ENCODE measurements at places on chromosomes 2 and 18.

DNA sequence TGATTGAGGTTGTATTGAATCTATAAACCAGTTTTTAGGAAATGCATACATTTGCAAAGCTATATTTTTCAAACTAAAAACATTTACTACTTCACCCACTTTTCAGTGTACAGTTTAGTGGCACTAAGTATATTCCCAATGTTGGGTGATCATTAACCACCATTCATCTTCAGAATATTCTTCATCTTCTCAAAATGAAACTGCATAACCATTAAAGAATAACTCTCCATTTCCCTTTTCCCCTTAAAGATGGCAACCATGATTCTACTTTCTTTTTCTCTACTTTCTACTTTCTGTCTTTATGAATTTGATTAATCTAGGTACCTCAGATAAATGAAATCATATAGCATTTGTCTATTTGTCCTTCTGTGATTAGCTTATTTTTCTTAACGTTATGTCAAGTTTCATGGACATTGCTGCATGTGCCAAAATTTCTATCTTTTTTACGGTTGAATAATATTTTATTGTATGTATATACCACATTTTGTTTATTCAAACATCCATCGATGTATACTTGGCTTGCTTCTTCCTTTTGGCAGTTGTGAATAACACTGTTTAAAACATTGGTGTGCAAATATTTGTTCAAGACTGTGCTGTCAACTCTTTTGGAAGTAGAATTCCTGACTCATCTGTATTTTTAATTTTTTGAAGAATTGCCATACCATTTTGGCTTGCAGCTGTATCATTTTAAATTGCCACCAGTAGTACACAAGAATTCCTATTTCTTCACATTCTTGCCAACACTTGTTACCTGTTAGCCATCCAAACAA lies 104.9 kb downstream of the RPRM start:
- DNase-seq = no peak

DNA sequence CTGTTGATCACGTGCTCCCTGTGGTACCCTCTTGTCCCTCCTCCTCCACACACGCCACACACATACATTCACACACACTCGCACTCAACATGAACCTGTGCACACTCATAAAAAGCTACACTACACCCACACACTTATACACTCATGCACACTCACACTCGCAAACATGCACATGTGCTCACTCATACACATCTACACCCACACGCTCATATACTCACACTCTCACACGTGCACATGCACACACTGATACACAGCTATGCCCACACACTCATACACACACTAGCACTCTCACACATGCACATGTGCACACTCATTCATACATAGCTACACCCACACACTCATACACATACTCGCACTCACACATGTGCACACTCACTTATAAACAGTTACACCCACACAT lies 113.6 kb downstream of the LRATD1 start:
- DNase-seq = no peak

GRCh38 chr2:8606649-8607550 lies 75.0 kb upstream of the ID2 start:
- no peak for DNase-seq

- DNase-seq = no peak
Observed at GRCh38 chr2:173087793-173088496, 12.3 kb downstream of the MAP3K20 start.

- no peak for DNase-seq
Observed at GRCh38 chr2:216004697-216005283, 8.6 kb downstream of the MREG start.

DNA sequence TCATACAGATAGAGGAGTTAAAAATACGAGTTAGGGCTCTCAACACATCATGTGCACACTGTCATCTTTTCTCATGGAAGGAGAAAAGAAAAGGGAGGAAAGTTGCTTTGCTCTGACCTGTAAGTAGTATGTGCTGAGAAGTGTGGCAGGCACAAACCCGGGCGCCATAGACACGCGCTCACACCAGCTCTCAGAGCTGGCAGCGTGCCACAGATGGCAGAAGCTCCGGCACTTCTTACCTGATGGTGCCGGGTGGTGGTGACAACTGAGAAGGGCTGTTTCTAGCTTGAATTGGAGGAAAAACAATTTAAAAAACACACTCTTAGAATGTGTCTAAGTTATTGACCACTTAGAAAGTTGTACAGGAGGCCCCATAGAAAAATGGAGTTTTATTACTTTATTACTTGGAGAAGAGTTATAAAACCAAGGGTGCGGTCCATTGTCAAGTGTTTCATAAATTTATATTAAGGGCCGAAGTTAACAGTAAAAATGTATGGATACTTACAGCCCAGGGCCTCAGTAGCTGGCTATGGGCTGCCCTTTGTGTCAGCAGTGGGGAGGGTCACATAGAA lies 92.2 kb downstream of the DPP4 start:
- no peak for DNase-seq

DNA sequence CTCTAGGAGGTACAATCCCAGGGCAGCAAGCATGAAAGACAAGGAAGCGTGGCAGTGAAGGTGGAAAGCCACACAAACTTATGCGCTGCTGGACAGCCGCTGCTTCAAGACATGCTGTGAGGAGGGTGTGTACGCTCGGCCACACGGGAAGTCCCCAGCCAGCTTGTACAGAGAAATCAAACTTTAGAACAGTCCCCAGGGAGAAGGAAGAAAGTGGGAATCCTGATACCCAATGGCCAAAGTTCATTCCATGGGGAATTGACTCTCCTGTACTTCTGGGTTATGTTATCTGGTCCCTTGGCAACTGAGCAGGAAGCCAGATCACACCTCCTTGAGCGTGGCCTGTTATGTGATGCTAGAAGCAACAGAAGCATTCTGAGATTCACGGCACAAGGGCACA lies 86.1 kb upstream of the BOD1L2 start:
- DNase-seq = no peak

DNA sequence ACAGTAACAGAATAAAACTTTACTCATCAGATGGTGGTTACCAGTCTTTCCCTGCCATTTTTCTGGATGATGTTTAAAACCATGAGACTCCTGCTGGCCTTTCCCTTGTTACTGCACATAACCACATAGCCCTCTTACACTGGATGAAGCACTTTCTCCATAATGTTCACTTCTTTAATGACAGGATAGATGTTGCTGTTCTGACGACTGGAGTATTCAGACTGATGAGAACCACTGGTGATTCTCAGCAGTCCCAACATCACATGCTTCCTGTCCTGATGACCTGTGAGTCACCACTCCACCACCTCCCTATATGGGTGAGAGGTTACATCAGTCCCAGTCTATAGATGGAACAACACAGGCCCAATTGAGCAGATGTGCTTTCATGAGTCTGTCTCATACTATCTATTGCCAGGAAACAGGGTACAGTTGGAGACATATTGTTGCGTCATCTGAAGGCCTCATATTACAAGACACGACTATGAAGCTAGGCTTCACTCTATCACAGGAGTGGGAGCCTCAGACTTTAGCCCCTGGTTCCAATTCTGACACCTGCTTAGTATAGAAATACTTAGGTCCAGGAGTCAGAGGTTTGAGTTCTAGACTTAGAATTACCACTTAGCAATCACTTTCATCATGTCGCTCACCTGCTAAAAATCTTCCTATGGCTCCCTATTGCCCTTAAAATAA lies 145.7 kb upstream of the KLF7 start:
- peak; percentile 96 for DNase-seq

GRCh38 chr2:239946864-239947728 lies 78.0 kb downstream of the NDUFA10 start:
- no peak for DNase-seq

DNA sequence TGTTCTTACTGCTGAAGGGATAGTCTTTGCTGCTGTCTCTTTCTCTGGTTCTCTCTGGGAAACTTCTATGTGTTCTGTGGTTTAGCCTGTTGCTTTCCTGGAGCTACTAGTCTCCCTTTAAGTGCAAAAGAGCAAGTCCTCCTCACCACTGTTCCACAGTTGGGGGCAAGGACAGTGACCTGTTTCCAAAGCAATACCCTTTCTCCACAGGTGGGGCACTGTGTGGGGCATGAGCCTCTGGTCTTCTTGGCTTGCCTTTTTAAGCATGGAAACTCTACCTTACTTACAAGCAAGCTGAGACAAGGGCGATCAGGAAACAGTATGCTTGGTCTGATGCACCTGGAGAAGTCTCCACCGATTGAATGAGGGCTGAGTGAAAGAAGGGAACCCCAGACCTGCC lies 156.7 kb downstream of the CPS1 start:
- DNase-seq = no peak

DNA sequence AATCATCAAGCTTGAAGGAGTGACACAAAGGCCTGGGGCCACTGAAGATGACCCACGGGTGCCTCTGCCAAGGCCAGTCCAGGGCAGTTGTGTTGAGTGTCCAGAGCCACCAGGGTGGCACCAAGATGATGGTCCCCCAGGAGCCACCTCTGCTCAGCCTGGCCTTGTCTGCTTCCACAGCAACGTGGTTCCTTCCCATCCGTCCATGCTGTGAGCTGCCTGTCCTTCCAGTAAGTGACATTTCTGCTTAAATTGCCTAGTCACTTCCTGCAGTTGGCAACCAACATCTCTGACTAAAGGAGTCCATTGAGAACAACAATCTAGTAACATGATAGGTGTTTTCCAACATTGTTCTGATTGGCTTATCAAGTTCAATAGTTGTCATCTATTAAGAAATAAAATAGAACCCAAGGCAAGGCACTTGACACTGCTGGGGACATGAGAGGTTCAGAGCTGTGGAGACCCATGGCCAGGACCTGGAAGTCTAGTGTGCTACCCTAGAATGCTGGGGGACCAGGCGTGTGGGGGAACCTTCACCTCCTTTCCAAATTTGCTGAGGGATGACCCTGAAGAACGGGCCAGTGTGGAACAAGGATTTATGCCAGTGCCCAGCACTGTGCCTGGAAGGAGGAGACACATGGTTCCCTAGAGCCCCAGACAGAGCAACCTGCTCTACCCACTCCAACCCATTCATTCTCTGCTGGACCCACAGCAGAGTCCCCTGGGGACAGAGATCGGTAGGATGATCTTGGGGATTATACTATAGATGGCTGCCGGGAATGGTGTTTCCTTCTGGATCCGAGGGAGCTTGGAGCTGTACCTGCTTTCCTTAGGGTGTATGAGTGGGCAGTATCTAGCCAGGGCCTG lies 98.9 kb upstream of the EPC2 start:
- DNase-seq = no peak

GRCh38 chr2:200340508-200341224 lies 34.2 kb downstream of the SPATS2L start:
- no peak for DNase-seq

GRCh38 chr2:46239847-46240181 lies 57.4 kb upstream of the EPAS1 start:
- no peak for DNase-seq

GRCh38 chr2:14552286-14552685 lies 80.2 kb upstream of the LRATD1 start:
- DNase-seq = no peak

GRCh38 chr2:202035941-202036372 lies 2.3 kb downstream of the FZD7 start:
- DNase-seq = no peak

DNA sequence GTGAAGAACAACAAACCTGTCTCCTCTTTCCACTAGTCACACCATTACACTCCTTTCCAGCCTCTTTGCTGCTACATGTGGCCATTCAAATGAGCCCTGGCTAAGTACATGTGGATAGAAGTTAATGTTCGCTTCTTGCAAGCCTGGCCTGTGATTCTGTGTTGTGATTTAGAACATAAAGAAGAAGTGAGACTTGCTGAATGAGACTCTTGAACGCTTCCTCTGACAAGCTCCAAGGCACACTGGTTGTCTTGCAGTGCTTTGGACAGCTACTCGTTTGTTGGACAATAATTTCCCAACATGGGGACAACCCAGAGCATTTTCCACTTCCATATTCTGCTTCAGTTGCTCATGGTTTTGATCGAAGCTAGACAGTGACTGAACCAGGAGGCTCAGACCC lies 57.3 kb downstream of the CCDC74A start:
- DNase-seq = no peak

- peak; percentile 67 for DNase-seq
Observed at GRCh38 chr2:150587547-150588505, 100.4 kb upstream of the RND3 start.

DNA sequence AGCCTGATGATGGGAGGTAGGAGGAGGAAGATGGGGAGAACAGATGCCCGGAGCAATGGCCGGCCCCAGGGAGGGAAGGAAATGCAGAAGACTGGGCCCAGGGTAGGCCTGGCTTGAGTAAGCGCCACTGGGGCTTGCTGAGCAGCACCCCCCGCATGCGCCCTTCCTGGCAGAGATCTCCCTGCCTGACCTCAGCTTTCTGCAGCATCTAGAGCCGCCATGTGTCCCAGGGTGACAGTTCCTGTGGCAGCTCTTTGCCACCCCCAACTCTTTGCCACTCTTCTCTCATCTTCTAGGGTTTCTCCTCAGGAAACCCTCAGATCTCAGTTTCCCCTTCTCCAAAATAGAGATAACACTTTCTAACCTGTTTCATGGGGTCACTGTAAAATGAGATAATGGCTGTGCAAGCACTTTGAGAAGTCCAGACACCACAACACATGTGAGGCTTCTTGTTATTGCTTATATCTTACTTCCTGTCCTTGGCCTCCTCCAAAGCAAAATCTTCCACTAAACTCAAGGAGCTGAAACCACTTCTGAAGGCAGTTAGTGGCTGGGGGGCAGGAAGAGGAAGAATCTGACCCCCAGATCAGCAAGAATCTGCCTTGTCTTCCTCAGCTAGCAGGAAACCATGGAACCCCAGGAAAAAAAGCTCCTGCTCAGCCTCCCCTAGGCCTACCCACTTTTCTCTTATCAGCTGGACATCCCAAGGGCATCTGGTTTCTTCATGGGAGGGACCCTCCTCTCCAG lies 64.9 kb downstream of the EPAS1 start:
- DNase-seq = no peak

DNA sequence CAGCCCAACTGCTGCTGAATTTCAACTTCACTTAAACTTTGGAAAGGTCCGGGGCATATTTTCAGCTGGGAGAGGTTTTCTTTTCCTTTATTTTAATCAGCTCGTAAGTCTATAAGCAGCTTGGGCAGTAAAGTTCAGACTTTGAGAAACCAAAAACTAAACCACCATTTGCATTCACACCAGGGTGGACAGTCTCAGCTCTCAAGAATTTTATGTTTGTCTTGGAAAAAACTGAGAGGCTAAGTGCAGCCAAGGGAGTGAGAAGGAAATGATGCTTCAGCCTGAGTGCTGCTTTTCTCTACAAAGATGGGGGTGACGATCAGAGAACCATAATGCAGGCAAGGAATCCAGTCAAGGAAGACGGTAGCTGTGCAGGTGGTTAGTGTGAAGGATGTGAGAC lies 30.2 kb downstream of the MCFD2 start:
- peak; percentile 74 for DNase-seq

DNA sequence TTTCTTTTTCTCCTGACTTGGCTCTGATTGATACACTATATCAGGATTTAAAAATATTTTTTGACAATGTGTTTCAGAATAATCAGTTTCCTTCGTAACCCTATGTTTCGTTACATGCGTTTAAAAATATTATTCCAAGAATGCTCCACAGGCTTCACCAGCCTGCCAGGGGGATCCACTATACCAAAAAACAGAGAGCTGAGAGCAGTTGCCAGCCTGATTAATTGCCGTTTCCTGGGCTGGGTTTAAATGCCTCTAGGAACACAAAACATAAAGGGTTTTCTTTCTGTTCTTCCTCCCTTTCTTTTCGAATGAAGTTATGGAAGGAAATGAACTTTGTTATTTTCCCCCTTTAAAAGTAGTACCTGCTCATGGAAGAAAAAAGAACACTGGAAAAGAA lies 47.9 kb downstream of the LRRFIP1 start:
- DNase-seq = no peak

Measured in GM23248 (cell line).